NCI-H187 (cell line): ENCODE measurements at places on chromosomes 6 and 20.

DNA sequence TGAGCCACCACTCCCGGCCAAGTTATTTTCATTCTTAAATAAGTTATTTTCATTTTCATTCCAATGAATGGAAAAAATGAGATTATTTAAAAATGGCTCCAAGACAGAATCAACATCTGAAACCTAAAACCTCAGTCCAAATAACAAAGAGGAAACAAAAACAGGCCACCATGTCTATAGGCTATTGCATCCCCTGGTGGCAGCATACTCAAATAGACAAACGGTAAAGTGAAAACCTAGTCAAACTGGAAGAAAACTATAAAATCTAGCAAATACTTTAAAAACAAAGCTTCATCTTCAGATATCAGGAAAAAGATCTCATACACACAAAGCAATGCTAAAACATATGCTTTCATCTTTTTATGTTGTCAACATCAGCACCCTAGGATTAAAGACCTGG lies 20.9 kb downstream of the IL17A start:
- DNase-seq: no peak

DNA sequence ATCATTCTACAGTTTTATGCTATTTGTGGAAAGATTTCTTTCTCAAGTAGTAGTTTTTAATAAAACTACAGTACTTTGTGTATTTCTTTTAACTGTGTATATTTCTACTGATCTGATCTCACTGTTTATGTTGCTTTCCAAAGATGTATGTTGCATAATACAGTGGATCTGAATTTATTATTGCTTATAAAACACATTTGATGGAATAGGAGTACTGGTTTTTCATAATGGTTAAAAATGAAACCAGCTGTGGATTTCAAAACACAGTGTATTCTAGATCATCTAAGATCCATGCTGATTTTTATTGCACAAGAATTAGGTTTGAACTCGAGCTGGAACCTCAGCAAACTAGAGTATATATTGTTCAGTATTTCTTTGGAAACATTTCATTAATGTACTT lies 8.0 kb downstream of the NKX2-4 start:
- DNase-seq: no peak

DNA sequence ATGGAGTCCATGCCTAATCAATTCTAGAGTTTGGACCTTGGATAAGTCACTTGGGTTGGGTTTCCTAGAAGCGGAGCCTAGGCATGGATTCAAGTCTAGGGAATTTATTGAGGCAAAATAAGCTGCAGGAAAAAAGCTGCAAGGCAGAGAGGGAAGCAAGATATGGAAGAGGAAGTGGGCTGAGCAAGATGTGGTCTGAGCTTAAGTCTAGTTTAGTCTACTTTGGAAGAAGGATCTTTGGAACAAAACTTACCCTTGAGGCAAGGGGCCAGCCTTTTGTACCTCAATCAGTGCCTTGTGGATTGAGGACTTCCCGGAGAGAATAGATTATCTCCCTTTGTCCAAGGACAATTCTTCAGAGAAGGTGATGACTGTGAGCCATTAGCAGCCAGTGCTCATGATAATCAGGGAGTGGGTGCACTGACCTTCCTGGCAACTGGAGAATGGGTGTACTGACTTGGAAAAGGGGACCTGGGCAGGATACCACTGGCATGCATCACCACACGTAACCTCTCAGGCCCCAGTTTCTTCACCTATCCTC lies 10.9 kb downstream of the ZSCAN9 start:
- DNase-seq: no peak

GRCh38 chr6:113524826-113525225 lies 332.3 kb upstream of the MARCKS start:
- no peak for DNase-seq

DNA sequence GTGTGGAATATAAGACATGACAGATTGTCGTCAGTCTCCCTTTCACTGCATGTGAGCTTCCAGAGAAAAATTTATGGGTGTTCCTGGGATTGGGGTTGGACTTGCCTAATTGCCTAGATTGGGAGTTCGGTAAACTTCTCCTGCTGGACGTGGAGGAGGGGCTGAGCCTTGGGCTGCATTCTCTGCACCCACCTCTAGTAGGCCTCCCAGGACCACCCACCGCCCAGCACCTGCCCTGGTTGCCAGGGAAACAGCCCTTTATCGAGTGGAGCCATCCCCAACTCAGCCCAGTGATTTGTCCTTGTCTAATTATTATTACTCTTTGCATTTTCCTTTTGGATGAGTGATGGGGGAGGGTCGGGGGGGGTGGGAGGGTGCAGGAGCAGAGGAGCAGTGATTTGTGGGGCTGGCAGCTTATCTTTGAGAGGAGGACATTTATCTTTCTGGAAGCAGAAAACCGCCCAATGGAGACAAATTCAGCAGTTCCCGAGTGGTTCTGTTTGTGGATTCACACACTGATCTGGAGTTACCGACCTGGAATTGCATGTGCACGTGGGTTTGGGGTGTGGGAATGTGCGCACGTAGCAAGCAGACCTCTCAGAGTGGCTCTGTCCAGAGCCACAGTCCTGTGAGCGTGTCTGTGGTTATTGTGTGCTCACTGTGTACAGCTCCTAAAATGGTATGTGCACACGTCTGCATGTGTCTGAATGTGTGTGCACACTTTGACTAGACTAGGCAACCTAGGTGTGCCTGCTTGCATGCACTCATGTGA lies 104.5 kb downstream of the DHX35 start:
- no peak for DNase-seq

GRCh38 chr6:29589423-29590048 lies 4.6 kb downstream of the OR2H2 start:
- no peak for DNase-seq

- no peak for DNase-seq
Measured at GRCh38 chr6:56904068-56904467, 50.8 kb upstream of the BEND6 start.

- DNase-seq: no peak
Measured at GRCh38 chr6:127481111-127481510, 21.9 kb upstream of the KIAA0408 start.

DNA sequence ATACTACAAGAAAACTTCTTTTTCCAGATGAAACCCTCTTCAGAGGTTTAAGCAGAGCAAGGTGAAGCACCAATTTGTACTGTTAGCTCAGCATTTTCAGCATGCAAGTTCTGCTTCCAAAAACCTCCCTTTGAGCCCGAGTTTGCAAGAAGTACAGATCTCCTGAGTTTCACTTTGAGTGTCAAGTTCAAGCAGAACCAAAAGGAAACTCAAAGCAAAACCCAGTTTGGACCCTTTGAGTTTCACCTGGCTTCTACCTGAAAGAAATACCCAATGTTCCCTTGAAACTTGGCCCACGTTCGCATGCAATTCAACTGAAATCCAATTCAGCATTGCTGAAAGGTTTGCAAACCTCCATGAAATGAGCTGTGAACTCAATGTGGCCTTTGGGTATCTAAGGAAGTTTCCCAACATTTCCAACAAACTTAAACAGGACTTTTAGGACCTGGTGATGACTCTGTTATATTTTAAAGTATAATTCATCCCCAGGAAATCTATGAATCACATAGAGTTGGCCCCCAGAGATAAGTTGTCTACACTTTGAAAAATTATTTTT lies 62.9 kb upstream of the HBS1L start:
- DNase-seq: no peak

- DNase-seq: no peak
Measured at GRCh38 chr6:106560996-106561685, 68.2 kb downstream of the RTN4IP1 start.

- no peak for DNase-seq
Measured at GRCh38 chr6:27599859-27600532, 127.1 kb upstream of the ZNF184 start.

DNA sequence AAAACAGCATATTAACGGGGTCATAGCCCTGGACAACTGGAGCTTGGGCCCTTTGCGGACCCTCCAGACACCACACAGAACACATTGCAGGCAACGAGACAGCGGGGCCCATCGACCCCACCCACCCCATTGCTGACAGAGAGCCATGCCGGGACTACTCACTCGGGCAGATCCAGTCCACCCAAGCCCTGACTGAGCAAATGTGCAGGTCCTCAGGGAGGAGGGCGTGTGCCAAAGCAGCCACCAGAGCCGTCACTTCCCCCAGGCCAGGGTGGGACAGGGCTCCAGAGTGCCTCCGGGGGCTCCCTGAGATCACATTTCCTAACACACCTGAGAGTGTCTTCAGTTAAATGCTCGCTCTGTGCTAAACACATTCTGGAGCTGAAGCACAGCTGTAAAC lies 114.9 kb downstream of the CDH4 start:
- no peak for DNase-seq

DNA sequence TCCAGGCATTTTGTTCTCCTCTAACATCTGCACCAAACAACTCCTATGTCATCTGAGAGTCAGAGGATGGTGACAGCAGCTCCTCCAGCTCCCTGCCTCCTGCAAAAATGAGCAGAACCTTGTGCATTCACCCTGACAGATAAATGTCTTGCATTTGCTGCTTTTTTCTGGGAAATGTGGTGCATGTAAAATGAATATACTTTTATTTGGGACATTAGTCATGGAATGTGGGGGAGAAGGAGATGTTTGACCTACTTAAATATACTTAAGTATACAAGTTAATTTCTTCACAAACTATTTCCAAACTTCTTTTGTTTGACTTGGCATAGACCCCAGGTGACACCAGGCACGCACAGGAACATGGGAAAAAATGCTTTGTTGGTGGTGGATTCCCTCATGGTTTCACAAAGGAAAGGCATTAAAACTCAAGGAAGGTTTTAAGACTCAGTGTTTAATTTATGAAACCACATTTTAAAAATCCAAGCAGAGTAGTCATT lies 181.8 kb upstream of the MCHR2 start:
- no peak for DNase-seq

- DNase-seq: no peak
Measured at GRCh38 chr6:90466154-90466940, 120.5 kb downstream of the MAP3K7 start.

GRCh38 chr6:96687121-96687520 lies 124.2 kb downstream of the FHL5 start:
- no peak for DNase-seq

- no peak for DNase-seq
Measured at GRCh38 chr6:98566126-98566525, 268.2 kb upstream of the POU3F2 start.

- DNase-seq: no peak
Measured at GRCh38 chr20:54257071-54257816, 49.4 kb downstream of the PFDN4 start.

- DNase-seq: no peak
Measured at GRCh38 chr6:135358251-135358821, 139.2 kb downstream of the AHI1 start.

DNA sequence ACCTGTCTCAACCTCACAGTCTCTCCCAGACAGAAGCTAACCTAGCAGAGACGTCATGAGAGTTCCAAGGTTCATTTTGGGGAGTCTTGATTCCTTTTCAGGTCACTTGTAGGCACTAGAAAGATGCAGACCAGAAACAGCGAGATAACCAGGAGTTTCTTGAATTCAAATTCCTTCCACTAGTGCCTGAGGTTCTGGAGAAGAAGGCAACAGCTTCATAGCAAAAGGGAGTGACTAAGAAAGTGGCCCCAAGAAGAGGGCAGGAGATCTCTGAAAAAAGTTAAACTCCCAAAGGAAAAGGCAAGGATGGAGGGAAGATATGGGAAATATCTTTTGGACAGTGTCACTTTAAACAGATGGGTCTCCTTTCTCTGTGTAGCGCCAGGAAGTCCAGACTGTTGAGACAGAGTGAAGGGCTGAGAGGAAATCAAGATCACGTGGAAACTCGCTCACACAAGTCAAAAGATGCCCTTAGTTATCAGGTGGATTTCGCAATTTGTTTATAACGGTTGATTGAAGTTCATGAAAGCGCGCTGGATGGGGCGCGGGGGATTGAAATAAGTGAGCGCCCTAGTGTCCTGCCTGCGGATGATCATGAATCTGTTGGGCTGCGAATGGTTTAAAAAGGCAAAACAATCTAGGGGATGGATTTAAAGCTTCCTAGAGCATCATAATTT lies 4.8 kb upstream of the PRSS16 start:
- no peak for DNase-seq

- DNase-seq: no peak
Measured at GRCh38 chr6:166826264-166826663, 130.1 kb downstream of the RNASET2 start.

DNA sequence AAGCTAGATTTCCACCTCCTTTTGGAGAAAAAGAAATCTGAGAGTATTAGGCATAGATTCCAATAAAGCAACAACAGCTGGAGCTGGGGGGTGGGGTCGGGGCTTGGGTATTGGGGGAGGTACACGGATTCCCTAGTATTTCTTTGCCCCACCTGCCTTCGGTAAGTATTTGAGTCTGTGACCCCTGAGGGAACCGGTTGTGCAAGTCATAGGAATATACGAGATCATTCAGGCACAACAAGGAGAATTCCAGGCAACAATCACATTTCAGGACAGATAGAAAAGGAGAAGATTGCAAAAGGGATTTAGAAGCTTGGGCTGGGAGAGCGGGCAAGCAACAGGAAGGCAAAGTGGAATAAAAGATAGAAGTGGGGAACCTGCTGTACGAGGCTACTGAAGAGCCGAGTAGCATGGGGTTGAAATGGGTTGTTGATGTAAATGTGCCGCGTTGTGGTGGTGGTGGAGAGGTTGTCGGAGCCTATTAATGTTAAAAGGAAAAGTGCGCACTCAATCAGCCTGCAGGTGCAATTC lies 148.9 kb downstream of the BCAS1 start:
- peak; percentile 30 for DNase-seq

- DNase-seq: no peak
Measured at GRCh38 chr6:26604026-26604425, 7.3 kb downstream of the ABT1 start.

GRCh38 chr6:138227316-138227781 lies 9.1 kb upstream of the PBOV1 start:
- no peak for DNase-seq

DNA sequence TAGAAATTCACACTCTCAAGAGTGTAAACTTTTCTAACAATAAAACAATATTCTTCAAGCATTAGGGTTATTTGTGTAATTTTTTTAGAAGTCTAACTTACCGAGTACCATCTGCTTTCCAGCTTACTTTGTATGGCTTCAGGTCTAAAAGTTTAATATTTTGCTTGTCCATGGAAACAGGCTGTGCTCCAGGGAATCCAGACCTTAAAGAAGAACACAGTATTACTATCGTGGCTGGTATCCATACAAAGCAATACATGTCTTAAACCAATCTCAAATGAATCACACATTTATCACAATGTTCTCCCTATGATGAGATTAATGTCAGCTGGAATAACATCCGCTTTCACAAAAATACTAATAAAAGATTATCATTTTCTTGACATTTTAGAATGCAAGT lies 73.0 kb downstream of the RNGTT start:
- no peak for DNase-seq

- DNase-seq: peak; percentile 14
Measured at GRCh38 chr6:158086504-158087223, 81.4 kb downstream of the SERAC1 start.

GRCh38 chr6:168322966-168323365 lies 3.4 kb upstream of the DACT2 start:
- no peak for DNase-seq

GRCh38 chr6:41571021-41571780 lies 25.0 kb downstream of the FOXP4 start:
- DNase-seq: no peak

DNA sequence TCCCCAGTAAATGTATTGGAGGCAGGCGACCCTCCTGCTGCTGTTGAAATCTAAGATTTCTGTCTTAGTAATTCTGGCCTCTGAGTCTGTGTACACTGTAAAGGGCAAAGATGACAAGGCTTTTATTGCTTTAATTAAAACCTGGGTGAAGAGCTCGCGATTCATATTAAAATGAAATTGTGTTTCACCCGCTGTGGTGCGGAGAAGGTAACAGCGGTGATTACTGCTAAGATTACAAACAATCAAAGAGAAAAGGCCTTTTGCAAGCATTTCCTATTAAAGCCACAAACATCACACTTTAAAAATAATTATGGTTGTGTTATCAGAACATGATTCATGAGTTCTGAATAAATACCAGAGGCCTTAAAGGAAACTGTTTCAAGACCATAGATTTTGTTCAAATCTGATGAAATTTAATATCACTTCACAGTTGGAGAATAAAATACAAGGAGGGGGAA lies 69.3 kb downstream of the TOX2 start:
- DNase-seq: no peak
